ENCODE measurements at places on chromosomes 16 and 17. TPM values are rescaled to one million over a fixed set of nuclear protein-coding genes. Genes with fewer than 3 reads are reported as not detected.

KRTAP3-2 gene
- not detected for total RNA-seq

UBALD1 gene
- total RNA-seq: 20.2 TPM

FOXC2 gene
- total RNA-seq: not detected

FBXL19 gene
- total RNA-seq: 29.2 TPM

MPO gene
- 0.09 TPM for total RNA-seq

MPP2 gene
- 0.56 TPM for total RNA-seq

TPSG1 gene
- total RNA-seq: not detected

KCNH6 gene
- not detected for total RNA-seq

PRSS21 gene
- 6.0 TPM for total RNA-seq

CEP112 gene
- total RNA-seq: 5.0 TPM

RCVRN gene
- not detected for total RNA-seq

HDAC5 gene
- 25.5 TPM for total RNA-seq

METTL22 gene
- 29.5 TPM for total RNA-seq

SLX1B gene
- 34.9 TPM for total RNA-seq

CDK5RAP3 gene
- 262 TPM for total RNA-seq

ST3GAL2 gene
- 34.2 TPM for total RNA-seq

SLC35G6 gene
- total RNA-seq: not detected

SLC12A3 gene
- total RNA-seq: not detected

SDR42E1 gene
- total RNA-seq: 10.3 TPM

NPIPB9 gene
- 2.6 TPM for total RNA-seq

MSLN gene
- total RNA-seq: not detected

CANT1 gene
- 78.3 TPM for total RNA-seq

KRT33A gene
- not detected for total RNA-seq

KRTAP2-3 gene
- total RNA-seq: not detected

CBFA2T3 gene
- total RNA-seq: not detected
